ENCODE measurements at places on chromosomes 5 and 9.

DNA sequence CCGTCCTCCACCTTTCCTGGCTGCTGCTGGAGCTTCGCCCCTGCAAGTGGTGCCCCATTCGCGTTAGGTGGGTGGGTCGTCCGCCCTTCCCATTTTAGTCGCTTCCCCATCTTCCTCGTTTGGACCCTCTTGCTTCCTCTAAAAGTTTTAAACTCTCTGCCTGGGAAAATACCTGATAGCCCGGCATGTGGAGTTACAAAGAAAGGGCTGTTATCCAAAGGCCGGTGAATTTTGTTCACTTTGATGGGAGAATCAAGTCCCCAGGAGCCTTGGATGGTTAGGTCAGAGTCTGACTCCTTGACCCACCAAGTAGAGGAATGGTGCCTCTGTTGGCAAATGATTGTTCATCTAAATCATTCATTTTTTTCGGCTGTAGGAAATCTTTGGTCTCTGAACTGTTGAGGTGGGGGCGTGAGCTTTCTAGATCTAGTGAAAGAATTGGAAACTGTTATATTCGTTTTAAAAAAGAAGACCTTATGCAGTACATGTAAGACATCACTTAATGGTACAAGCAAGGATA, 29.5 kb upstream of the APC start:
- no peak for DNase-seq

- DNase-seq: no peak
These were observed 127.4 kb downstream of the PALM2AKAP2 start for GRCh38 chr9:109907400-109907799.

DNA sequence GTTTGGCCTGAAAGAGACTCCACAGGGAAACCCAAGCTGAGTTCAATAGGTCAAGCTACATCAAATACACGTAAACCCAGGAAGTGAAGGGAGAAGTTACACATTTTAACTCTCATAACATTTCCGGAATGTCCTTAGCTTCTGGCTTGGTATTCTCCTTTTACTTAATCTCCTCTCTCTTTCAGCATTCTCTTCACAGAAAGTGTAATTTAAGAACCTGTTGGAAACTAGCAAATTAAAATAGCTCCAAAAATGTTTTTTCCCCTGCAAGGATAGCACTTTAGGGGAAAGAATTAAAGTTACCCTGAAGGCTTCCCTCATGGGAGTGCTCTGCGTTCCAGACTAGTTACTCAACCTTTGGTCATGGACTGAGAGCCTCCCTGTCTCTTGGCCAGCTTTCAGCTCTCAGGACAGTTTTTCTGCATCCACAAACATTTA, 292.7 kb upstream of the TARS1 start:
- DNase-seq: peak; percentile 93

DNA sequence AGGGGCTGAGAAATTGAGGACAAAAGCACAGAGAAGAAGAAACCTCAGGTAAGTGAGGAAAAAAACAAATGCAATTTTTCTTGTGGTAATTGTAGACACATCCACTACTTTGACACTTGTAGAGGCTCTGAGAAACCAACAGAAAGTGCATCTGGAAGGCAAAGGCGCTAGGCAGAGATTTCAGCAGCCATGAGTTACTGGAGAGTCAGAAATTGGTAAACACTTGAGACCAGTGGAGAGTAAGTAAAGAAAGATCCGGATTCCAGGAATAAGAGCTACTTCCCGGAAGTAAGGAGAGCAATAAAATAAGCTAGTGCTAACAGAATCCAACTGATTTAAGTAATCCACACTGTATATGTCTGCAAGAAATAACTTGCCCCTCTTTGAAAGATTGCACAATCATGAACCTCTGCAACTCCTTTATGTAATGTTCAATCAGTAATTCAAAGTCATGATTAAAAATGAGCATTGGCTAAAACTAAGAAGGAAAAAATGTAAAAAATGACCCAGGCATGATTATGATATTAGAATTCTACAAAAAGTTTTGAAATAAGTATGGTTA, 382.1 kb downstream of the CDH18 start:
- DNase-seq: no peak

DNA sequence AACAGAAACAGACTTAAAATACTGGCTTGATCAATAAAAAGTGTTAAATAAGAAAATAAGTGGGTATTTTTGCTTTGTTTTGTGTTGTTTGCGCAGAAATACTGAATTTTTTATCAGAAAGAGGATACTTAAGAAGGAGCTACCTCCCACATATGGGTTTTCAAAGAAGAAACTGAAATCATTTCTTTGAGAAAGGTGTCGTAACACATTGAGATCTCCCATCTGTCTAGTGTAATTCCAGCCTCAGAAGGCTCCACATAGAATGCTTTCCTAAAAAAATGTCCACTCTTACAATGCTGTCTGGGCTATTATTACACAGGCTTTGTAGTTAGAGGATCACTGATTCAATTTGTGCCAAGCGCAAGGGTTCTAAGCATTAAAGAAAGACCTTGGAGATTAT, 226.2 kb downstream of the EPB41L4A start:
- DNase-seq: no peak
